Right cardiac atrium (tissue), 5 donors: ENCODE measurements at places on chromosomes 7 and 10. TPM values are rescaled to one million over a fixed set of nuclear protein-coding genes. Genes with fewer than 3 reads are reported as not detected.

Gene ZMYND11
- 42.2 TPM for polyA plus RNA-seq

DNA sequence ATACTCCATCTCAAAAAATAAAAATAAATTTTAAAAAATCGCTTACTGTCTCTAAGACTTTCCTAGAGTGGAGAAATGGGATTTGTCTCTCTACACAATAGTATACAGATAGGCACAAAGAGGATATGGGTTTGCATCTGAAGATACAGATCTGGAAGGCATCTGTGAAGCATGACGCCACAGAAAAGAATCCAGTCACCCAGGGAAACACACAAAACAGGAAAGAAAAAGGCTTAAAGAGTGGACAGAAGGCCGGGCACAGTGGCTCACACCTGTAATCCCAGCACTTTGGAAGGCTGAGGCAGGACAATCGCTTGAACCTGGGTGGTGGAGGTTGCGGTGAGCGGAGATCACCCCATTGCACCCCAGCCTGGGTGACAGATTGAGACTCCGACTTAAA is 61.3 kb downstream of the SKIDA1 start:
- no peak for DNase-seq

DNA sequence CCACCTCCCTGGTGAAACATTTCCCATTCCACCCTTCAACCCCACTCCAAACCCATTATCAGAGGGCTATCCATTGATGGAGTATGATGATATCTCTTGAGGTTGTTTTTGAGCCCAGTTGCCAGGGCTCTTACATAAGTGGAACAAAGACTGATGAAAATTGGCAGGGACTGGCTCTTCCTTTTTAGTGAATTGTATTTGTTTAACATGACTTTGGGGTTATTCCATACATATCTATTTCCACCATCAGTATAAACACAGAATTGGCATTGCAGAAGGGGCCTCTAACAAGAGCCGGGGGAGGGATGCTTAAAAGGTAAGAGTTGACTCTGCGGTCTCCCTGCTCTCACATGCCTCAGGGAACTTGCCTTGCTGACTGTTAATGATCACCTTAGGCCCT is 28.9 kb downstream of the FZD1 start:
- DNase-seq = no peak

Gene CHST3
- 14.9 TPM for polyA plus RNA-seq

GRCh38 chr10:12603766-12604470 is 254.6 kb downstream of the CAMK1D start:
- DNase-seq = no peak

- no peak for DNase-seq
Observed at GRCh38 chr10:29733323-29733722, 98.6 kb upstream of the SVIL start.

Gene ORC5
- 4.9 TPM for polyA plus RNA-seq

- no peak for DNase-seq
Observed at GRCh38 chr7:139708541-139708940, 69.3 kb downstream of the HIPK2 start.

DNA sequence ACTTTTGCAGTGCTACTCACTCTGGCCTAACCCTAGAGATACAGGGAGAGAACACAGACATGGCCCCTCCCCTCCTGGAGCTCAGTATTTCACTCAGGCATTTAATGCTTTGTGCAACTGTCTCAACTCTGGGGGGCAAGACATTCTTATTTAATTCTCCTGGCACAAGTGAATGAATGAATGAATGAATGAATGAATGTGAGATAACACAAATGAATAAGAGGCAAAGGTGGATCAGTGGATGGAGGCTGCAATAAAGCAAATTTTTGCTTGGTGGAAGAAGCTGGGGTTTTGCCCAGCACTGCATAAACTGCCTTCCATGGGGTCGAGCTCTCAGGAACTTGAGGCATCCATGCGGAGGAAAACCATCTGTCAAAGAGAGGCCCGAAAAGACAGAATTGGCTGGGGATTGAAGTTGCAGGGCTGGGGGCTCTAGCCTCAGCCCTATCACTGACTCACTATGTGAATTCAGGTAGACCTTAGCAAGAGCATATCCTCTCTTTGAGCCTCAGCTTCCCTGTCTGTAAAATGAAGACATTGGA is 441.4 kb upstream of the ZMIZ1 start:
- no peak for DNase-seq

- DNase-seq = peak; percentile 88
Observed at GRCh38 chr10:103448746-103449145, 3.4 kb downstream of the CALHM2 start.

Gene CACUL1
- 7.9 TPM for polyA plus RNA-seq

Gene FKBP6
- not detected for polyA plus RNA-seq
